ENCODE measurements at places on chromosomes 3 and 15. TPM values are rescaled to one million over a fixed set of nuclear protein-coding genes. Genes with fewer than 3 reads are reported as not detected.

Gene CNTN4
- 3.3 TPM for total RNA-seq

Gene TPRG1
- 0.35 TPM for total RNA-seq

Gene ZNF860
- 0.04 TPM for total RNA-seq

Gene MASP1
- 10.2 TPM for total RNA-seq

Gene NECTIN3
- 68.3 TPM for total RNA-seq

Gene SLC9A9
- 9.7 TPM for total RNA-seq
